CD4-positive, alpha-beta T cell treated with Interleukin-17A for 1 hour (primary cell): ENCODE measurements at places on chromosomes 13 and 19.

DNA sequence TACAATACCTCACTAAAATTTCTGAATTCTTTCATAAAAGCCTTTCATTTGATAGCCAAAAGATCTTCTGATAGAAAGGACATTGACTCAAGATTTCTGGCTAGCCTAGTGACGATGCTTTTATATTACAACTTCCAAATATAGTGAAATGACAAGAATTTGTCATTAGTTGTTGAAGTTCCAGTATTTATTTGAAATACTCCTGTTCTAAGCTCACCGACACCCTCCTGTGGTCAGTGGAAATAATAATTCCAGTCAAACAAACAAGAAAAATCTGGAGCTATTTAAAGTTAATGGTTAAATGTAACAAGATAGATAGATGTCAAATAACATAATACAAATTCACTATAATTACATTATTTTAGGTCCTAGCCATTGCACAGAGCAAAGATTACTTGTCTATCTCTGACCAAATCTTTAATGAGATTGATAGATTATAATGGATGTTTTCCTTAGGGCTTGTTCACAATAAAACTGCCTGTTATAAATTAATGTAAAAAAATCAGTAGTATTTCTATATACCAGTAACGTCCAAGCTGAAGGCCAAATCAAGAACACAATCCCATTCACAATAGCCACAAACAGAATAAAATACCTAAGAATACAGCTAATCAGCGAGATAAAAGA, 195.5 kb downstream of the RGCC start:
- DNase-seq, result peak; percentile 60

DNA sequence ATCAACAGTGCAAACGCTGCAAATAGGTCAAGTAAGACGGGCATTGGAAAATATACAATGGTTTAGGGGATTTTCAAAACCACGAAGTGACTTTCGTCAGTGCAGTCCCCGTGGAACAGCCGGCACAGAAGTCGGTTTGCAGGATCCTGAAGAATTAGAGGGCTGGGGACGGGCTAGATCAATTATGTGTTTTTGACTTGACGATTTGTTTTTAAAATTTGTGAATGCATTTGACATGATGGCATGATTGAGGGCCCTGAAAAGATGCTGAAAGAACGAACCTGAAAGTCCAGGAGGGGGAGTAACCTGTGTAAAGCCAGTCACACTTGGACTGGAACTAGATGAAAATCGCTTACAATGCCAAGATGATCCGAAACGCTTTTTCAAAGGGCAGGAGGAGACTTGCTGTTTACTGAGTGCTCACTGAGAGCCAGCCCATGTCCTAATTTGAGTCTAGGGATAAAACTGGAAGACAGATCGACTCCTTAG, 8.9 kb upstream of the DGKH start:
- DNase-seq, result peak; percentile 36

- no peak for DNase-seq
Measured at GRCh38 chr13:26488236-26489003, 69.1 kb upstream of the WASF3 start.

GRCh38 chr19:11420429-11421370, 1.6 kb upstream of the RGL3 start:
- DNase-seq, result no peak

DNA sequence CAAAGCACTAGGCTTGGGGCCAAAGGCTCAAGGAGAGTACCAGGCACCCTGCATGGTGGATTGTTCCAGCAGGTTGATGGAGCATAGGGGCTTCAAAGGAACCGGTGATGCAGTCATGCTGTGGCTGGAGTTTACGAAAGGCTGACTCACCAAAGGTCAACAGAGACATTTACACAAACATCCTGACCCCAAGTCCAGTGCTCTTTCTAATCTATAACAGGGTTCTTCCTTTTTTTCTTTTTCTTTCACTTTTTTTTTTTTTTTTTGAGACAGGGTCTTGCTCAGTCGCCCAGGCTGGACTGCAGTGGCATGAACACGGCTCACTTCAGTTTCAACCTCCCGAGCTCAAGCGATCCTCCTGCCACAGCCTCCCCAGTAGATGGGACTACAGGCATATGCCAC, 35.6 kb upstream of the TPTE2 start:
- DNase-seq, result no peak

DNA sequence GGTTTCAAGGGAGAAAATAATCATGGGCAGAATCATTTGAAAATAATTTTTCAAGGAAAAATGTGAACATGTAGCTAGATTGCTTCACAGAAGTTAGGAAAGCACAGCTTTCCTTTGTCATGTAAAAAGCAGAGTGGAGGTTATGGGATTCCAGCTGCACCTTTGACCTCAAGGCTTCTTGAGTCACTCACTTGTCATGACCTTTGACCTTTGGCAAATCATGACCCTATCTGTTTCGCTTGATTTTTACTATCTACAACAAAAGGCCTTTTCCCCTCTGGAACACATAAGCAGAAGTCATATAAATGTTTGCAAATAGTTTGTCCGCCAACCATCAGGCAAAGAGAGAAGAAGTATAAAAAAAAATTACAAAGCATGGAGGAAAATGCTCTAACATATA, 210.7 kb upstream of the MIR17HG start:
- DNase-seq, result no peak
